Activated CD4-positive, alpha-beta T cell treated with anti-CD3 and anti-CD28 coated beads for 36 hours (primary cell): ENCODE measurements at places on chromosomes 3 and 15. TPM values are rescaled to one million over a fixed set of nuclear protein-coding genes. Genes with fewer than 3 reads are reported as not detected.

Gene TTLL13
- 0.39 TPM for total RNA-seq

Gene ADCY5
- total RNA-seq = not detected

Gene LRTM1
- total RNA-seq = not detected

Gene CDHR4
- total RNA-seq = not detected

Gene C3orf49
- not detected for total RNA-seq

Gene CIDEC
- not detected for total RNA-seq

Gene HDAC11
- 4.1 TPM for total RNA-seq

Gene RASGRF1
- total RNA-seq = not detected

Gene SEMA3F
- total RNA-seq = 0.46 TPM

Gene PIERCE2
- total RNA-seq = 0.81 TPM

Gene TRPM1
- not detected for total RNA-seq

Gene RAD54L2
- total RNA-seq = 24.9 TPM

Gene ERICH6
- 0.58 TPM for total RNA-seq

Gene SLC28A2
- total RNA-seq = not detected

Gene LRRC2
- total RNA-seq = not detected

Gene RCCD1
- total RNA-seq = 37.4 TPM

Gene SLC9C1
- total RNA-seq = not detected

Gene PCLAF
- 97.6 TPM for total RNA-seq

Gene ZNF774
- total RNA-seq = 2.0 TPM

Gene EPHA6
- not detected for total RNA-seq

Gene ABHD17C
- total RNA-seq = 5.8 TPM

Gene RHOA
- total RNA-seq = 438 TPM

Gene ITGB5
- total RNA-seq = 0.72 TPM

Gene GLDN
- not detected for total RNA-seq

Gene TMEM44
- 4.7 TPM for total RNA-seq

Gene SELENOT
- total RNA-seq = 134 TPM

Gene MST1R
- 0.86 TPM for total RNA-seq

Gene NCKIPSD
- total RNA-seq = 67.3 TPM

Gene ZPLD1
- total RNA-seq = not detected

Gene RAB7A
- total RNA-seq = 297 TPM

Gene TGM5
- total RNA-seq = not detected

Gene ZDHHC23
- 5.1 TPM for total RNA-seq

Gene LSAMP
- not detected for total RNA-seq

Gene PIF1
- total RNA-seq = 30.0 TPM

Gene ASB14
- not detected for total RNA-seq

Gene BTLA
- 21.0 TPM for total RNA-seq

Gene GLCE
- total RNA-seq = 3.6 TPM

Gene SCN5A
- total RNA-seq = 0.39 TPM

Gene GABRR3
- total RNA-seq = not detected

Gene GOLGA8Q
- total RNA-seq = 0.49 TPM

Gene ARHGEF26
- total RNA-seq = 0.16 TPM

Gene TPM1
- 8.9 TPM for total RNA-seq

Gene NAALADL2
- 0.27 TPM for total RNA-seq

Gene SUCLG2
- 61.1 TPM for total RNA-seq

Gene CYP1A2
- total RNA-seq = not detected

Gene SEMA7A
- total RNA-seq = 57.3 TPM

Gene CPEB1
- total RNA-seq = 0.16 TPM

Gene SPATA12
- total RNA-seq = not detected

Gene TNFSF10
- 33.1 TPM for total RNA-seq

Gene GREM1
- total RNA-seq = not detected

Gene TRIM59
- total RNA-seq = 32.5 TPM

Gene SERINC4
- 0.42 TPM for total RNA-seq

Gene DPPA4
- total RNA-seq = 1.5 TPM

Gene SCAMP5
- 4.5 TPM for total RNA-seq

Gene CPB1
- not detected for total RNA-seq

Gene KIF23
- 47.2 TPM for total RNA-seq

Gene PAK6
- total RNA-seq = 0.30 TPM

Gene ZNF717
- 14.4 TPM for total RNA-seq

Gene TGM4
- total RNA-seq = not detected
